Retinal pigment epithelial cell (primary cell): ENCODE measurements at places on chromosomes 12 and 14.

DNA sequence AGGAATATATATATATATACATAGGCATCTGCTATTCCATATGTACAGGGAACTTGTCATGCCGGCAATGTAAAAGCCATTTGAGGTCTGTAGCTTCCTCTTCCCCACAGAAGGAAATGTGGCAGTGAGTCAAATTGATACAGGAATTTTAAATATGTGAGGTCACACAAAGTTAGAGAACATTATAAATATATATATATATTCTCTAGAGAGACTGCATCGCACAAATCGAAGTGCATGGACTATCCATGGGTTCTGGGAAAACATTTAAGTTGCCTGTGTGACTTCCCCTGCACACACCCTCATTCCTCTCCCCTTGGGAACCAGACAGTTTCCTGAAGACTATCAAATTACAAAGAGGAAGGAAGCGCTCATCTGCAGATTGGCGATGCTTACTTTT lies 100.9 kb upstream of the CCDC91 start:
- DNase-seq = no peak

DNA sequence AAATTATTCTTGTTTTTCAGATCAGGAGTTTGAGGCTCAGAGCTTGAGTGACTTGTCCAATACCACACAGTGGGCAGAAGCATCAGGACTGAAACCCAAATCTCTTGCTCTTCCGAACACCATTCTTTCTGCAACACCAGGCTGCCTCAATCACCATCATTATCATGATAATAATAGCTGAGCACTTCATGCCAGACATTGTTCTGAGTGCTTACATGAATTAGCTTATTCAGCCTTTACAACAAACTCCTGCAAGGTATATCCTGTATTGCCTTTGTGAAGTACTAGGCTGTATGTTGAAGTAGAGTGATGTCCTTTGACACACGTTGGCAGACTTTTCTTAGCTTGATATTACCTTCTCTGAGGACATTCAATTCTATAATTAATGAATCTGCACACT lies 257.4 kb upstream of the ATP2B1 start:
- DNase-seq = no peak

GRCh38 chr14:100159865-100160533 lies 554 bp upstream of the DEGS2 start:
- no peak for DNase-seq

DNA sequence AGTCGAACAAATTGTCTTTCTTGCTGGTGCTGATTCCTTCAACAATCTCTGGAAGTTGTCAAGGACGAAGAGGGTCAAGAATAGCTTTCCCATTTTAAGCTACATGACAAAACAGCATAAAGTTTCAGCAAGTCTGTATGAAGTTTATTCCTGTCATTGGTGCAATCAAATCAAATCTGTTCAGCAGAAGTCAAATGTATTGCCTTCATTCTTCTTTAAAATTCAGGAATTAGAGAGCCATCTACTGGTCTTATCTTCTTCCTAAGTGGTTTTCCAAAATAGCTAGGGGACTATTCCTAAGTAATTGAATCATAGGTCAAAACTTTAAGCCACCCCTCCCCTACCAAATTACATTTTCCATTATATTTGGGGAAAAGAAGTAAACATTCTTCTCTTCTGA lies 990.2 kb downstream of the GALC start:
- no peak for DNase-seq

DNA sequence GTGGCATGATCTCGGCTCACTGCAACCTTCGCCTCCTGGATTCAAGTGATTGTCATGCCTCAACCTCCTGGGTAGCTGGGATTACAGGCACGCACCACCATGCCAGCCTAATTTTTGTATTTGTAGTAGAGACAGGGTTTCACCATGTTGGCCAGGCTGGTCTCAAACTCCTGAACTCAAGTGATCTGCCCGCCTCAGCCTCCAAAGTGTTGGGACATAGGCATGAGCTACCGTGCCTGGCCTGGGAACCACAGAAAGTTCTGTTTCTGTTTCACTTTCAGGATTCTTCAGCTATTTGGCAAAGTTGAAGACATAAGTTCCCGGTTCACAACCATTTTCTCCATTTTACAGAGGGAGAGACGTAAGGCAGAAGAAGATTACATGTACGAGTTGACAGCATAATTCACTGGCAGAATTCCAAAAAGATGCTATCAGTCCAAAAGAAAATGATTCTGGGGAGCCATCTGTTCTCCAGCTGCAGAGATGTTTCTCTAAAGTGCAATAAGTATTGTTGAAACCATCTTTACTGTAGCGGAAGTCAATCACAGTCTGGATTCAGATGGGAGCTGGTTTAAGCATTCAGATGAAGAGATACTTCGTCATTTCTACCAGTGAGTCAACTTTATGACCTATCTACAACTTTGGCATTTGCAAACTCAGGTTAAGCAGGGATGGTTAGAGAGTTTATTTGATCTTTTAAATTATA lies 8.1 kb upstream of the RNF34 start:
- no peak for DNase-seq

DNA sequence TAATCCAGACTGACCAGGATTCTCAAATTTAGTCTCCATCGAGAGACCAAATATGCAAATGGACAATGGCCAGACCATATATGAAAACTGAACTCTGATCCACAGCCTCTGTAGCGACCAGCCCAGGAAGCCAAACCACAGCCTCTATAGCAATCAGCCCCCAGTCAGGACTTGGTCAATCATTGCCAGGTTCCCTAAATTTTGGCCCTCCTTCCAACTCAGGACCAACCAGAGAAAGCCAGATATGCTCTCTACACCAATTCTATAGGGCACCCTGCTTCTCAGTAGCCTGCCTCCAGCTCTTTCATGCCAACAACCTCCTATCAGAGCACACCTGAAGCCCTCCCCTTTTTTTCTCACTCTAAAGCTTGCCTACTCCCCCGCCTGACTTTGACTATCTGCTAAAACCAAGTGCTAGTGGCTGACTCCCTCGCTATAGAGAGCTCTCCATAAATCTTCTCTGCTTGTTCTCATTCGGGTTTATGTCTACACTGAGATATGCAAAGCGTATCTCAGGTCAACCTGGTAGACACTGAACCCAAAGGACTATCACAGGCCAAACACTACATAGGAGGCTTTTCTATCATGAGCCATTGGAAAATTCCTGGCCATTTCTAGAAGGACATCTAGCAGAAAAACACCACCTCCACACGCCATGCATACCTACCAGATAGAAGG lies 110.5 kb upstream of the FUT8 start:
- no peak for DNase-seq

DNA sequence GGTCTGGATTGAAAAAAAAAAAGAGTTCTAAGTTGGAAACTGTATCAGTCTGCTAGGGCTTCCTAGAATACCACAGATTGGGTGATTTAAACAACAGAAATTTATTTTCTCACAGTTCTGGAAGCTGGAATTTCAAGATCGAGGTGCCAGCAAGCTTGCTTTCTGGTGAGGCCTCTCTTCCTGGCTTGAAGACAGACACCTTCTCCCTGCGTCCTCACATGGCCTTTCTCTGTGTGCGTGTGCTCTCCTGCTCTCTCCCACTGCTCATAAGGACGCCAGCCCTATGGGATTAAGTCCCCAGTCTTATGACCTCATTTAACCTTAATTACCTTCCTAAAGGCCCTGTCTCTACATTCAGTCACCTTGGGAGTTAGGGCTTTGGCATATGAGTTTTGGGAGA lies 215.5 kb downstream of the PIK3C2G start:
- DNase-seq = no peak

DNA sequence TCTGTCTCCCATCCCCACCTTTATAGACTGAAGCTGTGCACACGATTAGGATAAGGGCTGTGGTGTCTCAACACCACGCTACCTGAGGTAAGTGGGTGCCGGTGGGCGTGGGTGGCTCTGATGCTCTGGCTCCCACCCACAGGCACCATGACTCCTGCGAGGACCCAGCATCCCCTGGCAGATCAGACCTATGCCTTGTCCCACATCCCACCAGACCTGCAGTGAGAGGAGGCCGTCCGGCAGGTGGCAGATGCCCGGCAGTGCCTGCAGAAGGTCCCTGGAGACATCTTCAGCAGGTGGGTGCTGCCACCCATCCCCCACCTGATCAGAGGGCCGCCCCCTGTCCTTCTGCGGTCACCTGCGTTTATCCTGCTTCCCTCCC lies 104.4 kb upstream of the PRB2 start:
- no peak for DNase-seq

DNA sequence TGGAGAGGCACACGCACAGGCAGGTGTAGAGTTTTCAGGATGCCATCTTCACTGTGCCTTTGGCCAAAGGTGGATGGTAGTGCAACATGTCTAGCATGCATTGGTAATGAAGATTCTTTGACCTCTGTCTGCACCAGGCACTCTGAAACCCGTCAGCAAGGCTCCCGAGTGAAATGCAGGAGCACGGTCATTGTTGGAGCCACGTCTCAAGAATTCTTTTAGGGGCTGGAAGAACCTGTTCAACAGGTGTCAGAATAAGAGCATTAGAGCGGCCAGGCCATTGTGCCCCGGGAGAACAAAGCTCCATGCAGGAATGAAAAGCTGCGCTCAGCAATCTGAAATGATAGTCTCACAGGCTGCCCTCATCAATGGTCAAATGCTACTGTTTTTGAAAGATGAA lies 40.2 kb upstream of the DICER1 start:
- no peak for DNase-seq
